ENCODE measurements at places on chromosomes 12 and 14.

GRCh38 chr12:103964805-103965204 lies 867 bp upstream of the TDG start:
- no peak for DNase-seq

GRCh38 chr14:101398011-101398410 lies 163.3 kb upstream of the DIO3 start:
- no peak for DNase-seq

- peak; percentile 8 for DNase-seq
Observed at GRCh38 chr12:108890208-108890607, 10.3 kb downstream of the DAO start.

GRCh38 chr14:53020193-53020932 lies 69.5 kb upstream of the FERMT2 start:
- no peak for DNase-seq

- DNase-seq: no peak
Observed at GRCh38 chr12:32418903-32419519, 19.7 kb downstream of the FGD4 start.

DNA sequence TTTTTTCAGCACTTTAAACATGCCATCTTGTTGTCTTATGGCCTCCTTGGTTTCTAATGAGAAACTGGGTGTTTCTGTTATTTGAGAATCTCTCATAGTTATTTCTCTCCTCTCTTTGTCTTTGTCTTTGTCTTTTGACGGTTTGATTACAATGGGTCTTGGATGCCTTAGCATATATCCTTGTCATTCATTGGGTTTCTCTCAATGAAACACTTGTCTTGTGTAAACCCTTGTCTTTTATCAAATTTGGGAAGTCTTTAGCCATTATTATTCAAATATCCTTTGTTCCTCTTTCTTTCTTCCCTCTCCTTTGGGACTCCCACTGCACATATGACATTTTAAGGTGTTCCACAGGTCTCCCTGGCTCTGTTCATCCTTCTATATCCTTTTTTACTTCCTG lies 373.5 kb upstream of the TBX3 start:
- no peak for DNase-seq

DNA sequence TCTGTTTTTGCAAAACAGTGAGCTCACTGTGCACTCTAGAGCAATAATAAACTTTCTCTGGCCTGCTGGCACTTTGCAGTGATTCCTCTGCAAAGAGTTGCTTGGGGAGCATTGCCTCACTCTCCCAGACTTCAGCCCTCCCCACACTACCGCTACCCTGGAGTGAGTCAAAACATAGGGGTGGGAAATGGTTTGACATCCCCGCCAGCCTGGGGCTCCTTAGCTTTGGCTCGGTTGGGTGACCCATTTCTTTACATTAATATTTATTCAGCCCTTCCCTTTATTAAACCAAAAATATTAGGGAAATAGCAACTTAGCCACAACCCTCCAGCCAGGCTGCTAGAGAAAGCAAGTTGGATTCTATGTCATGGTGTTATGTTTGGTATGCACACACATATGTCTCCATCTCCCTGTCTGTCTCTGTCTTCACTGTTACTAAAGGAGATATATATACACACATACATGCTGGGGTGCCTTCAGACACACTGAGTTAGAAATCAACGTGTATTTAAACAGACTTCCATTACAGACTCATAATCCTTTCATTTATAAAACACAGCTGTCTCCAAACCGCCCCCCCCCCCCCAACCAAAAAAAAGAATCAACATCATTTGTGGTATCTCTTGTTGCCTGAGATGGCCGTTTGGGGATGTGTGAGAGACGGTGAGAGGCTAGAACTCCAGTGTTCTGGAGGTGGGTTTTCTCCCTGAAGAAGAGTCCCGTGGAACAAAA lies 3.4 kb upstream of the IRF2BPL start:
- no peak for DNase-seq

DNA sequence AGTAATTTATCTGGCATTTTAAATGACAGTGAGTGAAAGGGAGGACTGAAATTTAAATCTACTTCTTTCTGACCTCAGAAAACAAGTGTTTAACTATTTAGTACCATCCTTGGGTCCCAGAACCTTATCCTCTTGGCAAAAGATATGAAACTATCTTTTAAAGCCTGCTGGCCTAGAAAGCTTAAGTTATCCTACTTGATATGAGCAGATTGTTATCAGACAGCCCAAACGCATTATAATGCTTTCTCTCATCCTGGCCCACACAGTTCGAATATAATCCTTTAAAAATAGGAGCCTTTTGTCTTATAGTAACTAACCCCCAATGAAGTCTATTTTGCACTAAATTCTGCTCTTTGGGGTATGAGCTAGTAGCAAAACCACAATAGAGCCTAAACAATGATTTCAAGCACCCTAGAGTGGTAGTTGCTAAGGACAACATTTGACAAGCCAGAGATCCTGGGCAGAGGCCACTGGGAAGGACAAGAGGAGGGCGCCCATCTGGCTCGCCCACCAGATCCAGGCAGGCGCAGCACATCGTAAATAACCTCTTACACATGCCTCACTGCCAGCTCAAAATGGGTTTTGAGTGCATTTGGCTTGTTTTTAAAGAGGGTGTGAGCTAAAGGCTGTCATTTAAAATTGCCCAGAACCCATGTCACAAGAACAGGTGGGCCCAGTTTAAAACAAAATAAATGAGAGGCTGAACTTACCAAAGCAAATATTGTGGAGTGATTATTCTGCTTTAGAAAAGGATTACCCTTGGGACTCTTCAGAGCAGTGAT lies 37.7 kb upstream of the CRY1 start:
- DNase-seq: no peak

GRCh38 chr12:132217800-132218526 lies 73.7 kb downstream of the NOC4L start:
- DNase-seq: no peak

DNA sequence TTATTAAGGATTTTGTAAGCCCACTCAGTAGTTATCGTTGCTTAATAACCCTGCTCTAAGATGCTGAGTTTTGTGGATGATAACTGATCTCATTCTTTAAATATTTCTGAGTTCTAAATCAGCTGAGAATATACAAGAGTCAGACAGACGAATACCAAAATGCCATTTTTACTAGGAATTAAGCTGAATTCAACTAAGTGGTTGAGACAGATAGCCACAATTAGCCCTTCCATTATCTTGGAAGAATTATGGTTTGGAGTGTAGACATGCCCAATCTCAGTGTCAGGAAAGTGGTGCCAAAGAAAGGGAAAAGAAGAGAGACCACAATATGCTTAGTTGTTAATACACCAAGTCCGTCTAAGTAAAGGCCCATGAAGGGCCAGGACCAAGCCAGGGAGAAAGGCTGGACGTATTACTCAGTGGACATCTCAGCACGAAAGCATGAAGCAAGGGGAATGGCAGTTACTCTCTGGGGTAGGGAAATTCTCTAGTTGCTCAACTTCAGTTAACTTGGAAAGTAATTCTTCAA lies 58.6 kb downstream of the KCNA5 start:
- DNase-seq: no peak

DNA sequence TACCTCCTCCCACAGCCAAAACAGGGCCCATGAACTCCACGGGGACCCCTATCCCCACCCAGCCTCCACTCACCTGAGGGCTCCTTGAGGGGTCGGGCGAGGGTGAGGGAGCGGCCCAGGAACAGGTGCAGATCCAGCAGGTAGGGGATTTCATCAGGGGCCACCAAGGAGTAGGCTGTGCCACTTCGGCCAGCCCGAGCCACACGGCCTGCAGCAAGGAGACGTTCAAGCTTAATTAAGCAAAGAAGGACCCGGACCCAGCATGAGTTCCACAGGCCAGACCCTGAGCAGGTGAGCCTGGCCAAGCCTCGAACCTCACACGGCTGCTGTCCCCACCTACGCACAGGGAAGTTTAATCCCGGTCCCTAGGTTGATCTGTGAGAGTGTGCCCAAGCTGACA lies 15.6 kb downstream of the DDX54 start:
- no peak for DNase-seq

- DNase-seq: peak; percentile 9
Observed at GRCh38 chr14:28756884-28757570, 9.6 kb upstream of the FOXG1 start.

GRCh38 chr12:25045869-25046268 lies 97.0 kb upstream of the BCAT1 start:
- DNase-seq: no peak

DNA sequence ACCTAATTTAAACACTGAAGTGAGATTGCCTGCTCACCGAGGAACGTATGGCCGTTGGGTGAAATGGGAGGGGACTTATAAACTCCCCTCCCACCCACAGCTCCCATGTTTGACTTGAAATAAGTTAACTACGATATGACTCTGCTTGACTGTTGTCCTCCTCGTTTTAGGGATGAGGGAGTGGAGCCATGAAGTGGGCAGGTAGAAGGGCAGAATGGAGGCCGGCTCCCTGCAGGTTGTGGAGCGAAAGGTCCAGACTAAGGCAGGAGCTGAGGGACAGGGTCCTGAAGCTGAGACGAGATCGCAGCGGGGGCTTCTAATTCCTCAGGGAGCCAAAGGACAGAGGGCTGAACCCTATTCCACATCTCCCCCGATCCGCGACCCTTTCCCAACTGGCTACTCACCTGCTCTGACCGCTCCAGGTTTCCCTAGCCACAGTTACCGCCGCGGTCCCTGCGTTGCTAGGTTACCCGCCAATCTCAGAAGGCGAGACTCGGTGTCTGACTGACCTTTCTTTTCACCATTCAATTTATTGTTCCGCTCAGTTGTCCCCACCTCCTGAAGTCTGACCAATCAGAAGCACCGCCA lies 577 bp upstream of the TPCN1 start:
- DNase-seq: peak; percentile 31

- DNase-seq: no peak
Observed at GRCh38 chr12:13979772-13980378, 1.5 kb downstream of the GRIN2B start.

GRCh38 chr14:61536661-61537562 lies 158.4 kb upstream of the HIF1A start:
- DNase-seq: no peak

DNA sequence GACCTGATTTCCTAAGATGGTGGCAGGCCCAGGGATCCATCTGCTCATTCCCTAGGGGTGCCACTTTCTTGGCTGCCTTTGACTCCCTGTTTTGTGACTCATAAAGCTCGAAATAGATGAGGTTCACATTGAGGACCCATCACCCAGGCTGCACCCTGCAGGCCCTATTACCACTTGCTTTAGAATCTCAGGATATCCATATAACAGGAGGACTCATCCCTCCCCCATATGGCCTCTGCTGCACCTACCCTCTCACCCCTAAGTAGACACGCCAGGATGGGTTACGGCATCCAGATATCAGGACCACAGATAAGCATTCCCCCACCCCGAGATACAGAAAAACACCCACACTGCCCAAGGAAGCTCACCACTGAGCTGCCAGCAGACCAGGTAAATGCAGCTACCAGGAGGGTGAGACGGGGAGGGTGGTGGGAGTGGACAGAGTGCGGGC lies 155.7 kb downstream of the DPF3 start:
- no peak for DNase-seq

DNA sequence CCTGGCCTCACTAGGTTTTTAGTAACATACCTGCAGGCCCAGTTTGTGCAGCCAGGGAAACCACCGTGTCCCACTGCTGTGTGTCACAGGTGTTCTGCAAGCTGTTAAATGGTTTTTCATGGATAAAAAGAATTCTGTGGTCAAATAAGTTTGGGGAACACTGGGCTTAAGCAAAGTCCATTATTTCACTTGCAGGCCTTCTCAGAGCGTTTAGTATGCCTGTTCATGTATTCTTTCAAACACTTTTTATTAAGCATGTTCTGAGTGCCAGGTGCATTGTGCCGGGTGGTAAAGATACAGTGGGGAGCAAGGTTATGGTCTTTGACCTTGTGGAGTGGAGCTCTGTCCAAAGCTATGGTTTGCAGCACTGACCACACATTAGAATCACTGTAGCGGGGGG lies 7.4 kb downstream of the RNFT2 start:
- DNase-seq: no peak

DNA sequence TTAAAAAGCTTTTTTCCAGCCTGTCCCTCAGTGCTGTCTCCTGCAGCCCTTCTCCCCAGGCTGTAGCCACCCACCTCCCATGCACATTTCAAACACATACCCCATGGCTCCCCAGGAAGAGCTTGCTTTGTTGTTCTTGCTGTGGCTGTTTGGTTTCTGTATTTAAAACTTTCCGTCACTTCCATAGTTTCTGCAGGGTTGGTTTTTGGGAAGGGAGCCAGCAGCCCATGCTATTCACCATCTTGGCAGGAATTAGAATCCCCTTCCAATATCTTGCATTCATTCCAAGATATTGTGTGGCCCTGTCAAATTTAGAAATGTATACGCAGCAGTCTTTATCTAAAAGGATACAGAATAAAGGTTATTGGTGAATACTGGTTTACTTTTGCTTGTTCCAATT lies 29.6 kb downstream of the CFAP251 start:
- DNase-seq: no peak

GRCh38 chr14:100042286-100042685 lies 22.9 kb upstream of the EVL start:
- DNase-seq: no peak

GRCh38 chr12:128981971-128982533 lies 128.8 kb downstream of the GLT1D1 start:
- DNase-seq: no peak

GRCh38 chr14:59630288-59630963 lies 53.8 kb upstream of the CCDC175 start:
- no peak for DNase-seq

DNA sequence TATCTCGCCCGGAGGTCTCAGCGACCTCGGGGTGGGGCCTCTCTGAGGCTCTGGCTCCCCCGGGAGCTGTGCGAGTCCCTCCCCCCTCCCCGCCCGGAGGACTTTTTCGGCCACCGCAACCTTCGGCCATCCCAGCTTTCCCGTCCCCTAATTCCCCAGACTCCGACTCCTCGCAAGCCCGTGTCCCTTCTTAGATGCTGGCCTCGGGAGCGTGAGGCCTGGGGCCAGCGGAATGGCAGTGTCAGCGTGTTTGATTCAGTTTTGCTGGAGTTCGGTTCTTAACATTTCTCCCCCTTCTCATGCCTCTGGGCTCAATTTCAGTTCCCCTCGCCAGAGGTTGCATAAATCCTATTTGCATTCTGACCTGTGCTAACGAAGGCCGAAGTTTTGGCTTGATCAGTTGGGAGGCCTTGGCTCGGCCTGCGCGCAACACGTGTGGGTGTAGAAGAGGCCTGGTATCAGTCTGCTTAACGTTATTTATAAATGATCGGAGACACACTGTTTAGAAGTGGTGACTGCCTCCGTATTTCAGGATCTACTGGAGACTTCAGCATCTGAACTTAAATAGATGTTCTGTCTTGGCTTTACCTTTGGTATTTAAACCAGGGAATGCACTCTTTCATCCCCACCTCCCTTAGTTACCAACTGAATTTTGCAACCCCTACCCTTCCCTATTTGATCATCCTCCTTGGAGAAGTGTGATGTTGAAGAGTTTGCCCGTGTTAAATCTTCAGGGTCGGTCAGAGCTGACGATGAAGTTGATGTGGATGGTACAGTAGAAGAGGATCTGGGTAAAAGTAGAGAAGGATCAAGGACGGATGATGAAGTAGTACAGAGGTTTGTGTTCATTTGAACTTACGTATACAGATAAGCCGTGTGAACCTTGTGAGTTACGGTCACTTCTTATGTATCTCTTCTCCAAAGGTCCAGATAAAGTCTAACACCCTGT lies 851 bp downstream of the HSP90B1 start:
- DNase-seq: peak; percentile 44

GRCh38 chr12:109814600-109815150 lies 18.5 kb downstream of the TRPV4 start:
- DNase-seq: no peak

GRCh38 chr12:71108355-71108754 lies 49.4 kb downstream of the TSPAN8 start:
- no peak for DNase-seq

All from hematopoietic multipotent progenitor cell treated with erythropoietin and hydrocortisone succinate and interleukin-3 and kit ligand, for 8 days (in vitro differentiated cells).